ENCODE measurements at places on chromosomes 6 and 20.
A peak's percentile ranks its signal among the peaks of the same experiment; 100 is the strongest.

GRCh38 chr20:3165473-3166337 lies 6.0 kb upstream of the FASTKD5 start:
- peak; percentile 44 for DNase-seq

GRCh38 chr6:20873425-20874190 lies 339.4 kb downstream of the CDKAL1 start:
- DNase-seq = no peak

DNA sequence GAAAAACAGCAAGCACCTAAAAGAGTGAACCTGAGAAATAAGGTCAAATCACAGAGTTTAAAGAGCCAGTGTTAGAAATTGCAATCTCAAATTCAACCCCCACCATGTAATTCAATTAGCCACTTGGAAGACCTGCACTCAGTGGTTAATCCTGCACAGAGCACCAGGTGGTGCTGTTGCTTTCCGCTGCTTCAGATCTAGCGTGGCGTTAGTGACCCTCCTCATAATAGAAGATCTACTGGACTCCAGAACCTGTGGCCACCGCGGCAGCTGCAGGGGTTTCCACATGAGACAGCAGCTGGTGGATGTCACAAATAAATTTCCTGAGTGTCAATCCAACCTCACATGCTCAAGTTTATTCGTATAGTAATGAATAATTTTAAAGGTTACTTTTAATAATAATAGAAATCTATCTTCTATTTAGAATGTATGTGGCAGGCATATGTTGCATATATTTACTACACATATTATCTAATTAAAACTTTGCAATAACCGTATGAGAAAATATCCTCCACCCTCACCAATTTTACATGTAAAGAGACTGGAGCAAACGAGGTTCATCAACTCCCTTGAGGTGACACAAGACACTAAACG lies 84.4 kb downstream of the SYNE1 start:
- DNase-seq = peak; percentile 66

DNA sequence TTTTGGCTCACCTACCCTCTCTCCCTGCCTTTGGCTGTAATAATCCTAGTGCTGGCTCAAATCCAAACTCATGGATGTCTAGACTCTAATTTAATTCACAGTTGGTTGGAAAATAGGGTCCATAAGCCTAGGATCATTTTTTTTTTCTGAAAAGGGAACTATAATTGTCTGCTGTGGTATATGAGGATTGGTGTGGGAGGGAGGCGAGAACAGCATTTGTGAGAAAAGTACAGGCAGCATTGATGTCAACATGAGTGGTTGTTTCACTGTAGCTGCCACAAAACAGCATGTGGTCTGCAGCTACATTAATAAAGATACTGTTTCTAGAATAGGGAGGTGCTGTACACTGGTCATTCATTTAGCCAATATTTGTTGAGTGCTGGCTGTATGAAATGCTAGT lies 18.6 kb upstream of the POLR1H start:
- DNase-seq = no peak

- peak; percentile 76 for DNase-seq
Measured at GRCh38 chr6:97697456-97697855, 414.4 kb upstream of the MMS22L start.

DNA sequence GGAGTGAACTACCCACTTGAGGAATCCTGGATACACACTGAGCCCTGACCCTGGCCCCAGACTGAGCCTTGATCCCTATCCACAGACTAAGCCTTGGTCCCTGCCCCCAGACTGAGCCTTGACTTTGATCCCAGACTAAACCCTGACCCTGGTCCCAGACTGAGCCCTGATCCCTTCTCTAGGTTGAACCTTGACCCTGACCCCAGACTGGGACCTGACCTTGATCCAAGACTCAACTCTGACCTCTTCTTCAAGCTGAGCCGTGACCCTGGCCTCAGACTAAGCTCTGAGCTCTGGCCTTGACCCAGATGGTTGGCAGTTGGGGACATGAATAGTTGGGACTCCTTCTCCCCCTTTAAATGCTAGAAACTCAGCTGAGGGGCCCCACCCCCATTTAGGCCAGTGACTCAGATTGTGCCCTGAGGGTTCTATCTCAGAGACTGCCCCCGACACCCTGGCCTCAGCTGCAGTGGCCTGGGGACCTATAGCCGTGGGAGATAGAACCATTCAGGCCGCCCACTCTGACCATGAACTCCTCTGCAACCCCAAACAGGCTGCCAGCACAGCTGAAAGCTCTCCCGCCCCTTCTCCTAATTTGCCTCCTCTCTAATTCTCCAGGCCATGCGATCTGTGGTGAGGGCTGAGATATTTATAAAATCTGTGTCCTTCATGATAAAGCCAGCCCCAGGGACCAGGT lies 84.7 kb downstream of the DLGAP4 start:
- DNase-seq = no peak

GRCh38 chr6:23823421-23823820 lies 302.6 kb upstream of the NRSN1 start:
- DNase-seq = no peak

DNA sequence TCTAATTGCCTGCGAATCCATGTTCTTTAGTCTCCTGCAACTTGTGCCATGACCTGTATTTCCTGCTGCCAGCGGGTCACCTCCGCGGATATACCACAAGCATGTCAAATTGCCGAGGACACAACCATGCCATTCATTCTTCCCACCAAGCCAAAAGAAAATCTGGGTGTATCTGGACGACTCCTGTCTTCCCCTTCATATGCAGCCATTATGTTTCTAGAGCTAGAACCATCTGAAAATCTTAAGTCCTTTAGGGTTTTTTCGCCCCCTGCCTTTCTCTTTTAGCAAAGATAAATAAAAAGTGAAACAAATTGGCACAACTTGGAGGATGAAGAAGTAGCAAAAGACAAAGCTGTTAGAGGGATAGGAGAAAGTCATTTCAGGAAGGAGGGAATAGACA lies 242.6 kb downstream of the ARID1B start:
- DNase-seq = peak; percentile 36

DNA sequence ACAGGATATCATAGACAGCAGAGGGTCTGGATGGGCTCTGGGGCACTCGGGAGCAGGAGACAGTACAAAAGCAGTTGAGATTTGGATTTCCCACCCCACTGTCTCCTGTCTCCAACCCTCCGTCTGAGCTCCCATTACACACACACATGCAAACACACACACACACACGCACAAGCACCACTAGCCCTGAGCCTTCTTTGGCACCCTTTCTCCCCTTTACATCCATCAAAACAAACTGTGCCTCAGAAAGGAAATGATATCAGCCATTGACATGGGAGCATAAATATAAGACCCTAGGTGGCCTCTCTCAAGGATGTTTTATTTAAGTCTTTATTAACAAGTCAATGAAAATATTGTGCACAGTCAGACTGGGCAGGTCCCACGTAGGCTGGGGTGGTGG lies 17.5 kb downstream of the TTBK1 start:
- no peak for DNase-seq

DNA sequence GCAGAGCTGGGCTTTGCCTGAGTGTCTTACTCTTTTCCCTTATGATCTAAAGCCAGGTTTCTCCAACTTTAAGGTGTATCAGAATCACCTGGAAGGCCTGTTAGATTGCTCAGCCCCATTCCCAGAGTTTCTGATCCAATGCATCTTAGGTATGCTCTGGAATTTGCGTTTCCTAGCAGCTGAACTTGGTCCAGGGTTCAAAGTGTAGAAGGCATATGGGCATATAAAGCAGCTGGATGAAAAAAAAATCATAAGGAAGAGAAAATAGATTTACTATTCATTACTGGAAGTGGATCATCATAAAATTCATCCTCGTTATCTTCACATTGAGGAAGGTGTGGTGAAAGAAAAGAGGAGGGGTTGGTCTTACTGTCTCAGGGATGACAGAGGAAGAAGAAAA lies 56.8 kb upstream of the CDKAL1 start:
- DNase-seq = no peak

GRCh38 chr6:123759472-123759871 lies 44.2 kb upstream of the NKAIN2 start:
- DNase-seq = no peak

GRCh38 chr6:66986940-66987339 lies 1279.9 kb upstream of the EYS start:
- DNase-seq = no peak

DNA sequence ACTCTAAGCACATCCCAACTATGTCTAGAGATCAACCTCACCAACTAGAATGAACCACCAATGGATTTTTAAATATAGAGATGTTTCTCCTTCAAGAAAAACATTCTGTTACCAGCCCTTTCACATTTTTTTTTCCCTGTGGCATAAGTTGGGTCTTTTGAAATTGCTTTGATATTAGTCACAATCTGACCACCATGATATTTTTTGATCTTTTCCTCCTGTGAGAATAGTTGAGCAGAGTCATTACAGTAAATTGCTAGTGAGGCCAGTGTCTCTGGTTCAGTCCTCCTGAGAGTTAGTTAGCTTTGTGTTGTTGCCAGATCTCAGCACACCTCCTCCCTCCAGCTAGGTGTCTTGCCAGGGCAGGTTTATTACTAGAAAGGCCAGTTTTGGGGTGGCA lies 79.7 kb upstream of the MYLIP start:
- peak; percentile 59 for DNase-seq

GRCh38 chr6:31121131-31121790 lies 1.0 kb upstream of the CDSN start:
- DNase-seq = no peak

- no peak for DNase-seq
Measured at GRCh38 chr20:12093057-12093796, 175.5 kb downstream of the BTBD3 start.

GRCh38 chr20:55143601-55144000 lies 668.2 kb downstream of the DOK5 start:
- DNase-seq = no peak

GRCh38 chr6:153476243-153476642 lies 345.2 kb upstream of the RGS17 start:
- DNase-seq = no peak

GRCh38 chr6:85752602-85753001 lies 109.9 kb upstream of the SYNCRIP start:
- DNase-seq = no peak

DNA sequence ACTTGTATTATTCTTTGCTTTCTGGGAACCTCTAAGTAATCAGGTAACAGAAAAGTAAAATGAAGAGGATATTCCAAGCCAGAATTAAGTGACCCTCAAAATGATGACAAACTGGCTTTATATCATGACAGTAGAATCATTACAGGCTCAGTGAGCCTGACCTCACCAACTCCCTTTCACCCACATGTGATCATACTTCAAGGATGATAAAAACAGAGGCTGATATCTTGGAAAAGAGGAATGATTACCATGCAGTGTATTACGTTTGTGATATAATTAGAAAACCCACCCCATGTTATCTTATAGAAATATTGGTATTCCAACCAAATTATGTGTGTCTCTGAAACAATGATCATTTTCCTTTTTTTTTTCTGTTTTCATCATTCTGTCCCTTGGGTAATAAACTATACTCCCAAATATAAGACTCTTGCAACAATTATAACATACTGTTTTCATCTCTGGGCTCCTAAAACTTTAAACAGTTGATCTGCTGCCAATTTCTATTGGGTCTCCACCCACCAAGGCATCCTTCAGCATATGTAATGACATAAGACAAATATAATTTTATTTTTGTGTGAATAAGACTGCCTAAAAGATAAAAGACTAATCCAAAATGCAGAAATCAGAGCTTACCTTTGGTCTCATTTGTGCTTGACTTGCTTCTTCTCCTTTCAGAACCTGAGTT lies 115.7 kb downstream of the DST start:
- DNase-seq = no peak

GRCh38 chr20:59232618-59233017 lies 67.8 kb upstream of the EDN3 start:
- DNase-seq = peak; percentile 33

DNA sequence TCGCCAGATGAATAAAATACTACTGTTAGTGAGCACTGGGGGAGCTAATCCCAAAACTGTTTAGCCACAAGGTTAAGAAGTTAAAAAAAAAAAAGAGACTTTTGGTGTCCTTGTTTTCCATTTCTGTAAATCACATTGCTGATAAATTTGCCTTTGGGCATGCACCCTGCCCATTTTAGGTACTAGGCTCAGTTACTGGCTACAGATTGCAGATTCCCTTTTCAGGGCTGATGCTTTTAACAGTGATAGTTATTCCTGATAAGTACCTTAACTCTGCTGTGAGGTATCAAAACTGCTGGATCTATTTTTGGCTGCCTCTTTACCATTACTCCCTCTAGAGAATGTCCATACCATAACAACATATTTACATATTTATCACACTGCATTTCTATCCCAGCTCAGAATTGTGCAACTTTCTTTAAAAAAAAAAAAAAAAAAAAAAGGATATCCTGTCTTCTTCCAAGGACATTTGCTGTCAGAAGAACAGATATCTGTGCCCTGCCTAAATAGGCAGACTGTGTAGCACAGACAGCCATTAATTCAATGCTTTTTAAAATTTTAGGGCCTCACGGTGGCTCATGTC lies 94.5 kb downstream of the SSR1 start:
- no peak for DNase-seq

- no peak for DNase-seq
Measured at GRCh38 chr6:111620169-111620568, 14.5 kb upstream of the TRAF3IP2 start.

DNA sequence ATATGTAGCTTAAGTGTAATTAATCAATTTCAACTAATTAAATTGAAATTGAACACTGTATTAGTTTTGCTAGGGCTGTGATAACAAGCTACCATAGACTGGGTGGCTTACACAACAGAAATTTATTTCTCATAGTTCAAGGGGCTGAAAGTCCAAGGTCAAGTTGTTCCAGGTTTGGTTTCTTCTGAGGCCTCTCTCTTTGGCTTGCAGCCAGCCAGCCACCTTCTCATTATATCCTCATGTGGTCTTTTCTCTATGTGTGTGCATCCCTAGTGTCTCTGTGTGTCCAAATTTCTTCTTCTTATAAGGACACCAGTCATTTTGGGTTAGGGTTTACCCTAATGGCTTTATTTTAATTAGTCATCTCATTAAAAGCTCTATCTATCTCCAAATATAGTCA lies 611.7 kb downstream of the UTRN start:
- no peak for DNase-seq

DNA sequence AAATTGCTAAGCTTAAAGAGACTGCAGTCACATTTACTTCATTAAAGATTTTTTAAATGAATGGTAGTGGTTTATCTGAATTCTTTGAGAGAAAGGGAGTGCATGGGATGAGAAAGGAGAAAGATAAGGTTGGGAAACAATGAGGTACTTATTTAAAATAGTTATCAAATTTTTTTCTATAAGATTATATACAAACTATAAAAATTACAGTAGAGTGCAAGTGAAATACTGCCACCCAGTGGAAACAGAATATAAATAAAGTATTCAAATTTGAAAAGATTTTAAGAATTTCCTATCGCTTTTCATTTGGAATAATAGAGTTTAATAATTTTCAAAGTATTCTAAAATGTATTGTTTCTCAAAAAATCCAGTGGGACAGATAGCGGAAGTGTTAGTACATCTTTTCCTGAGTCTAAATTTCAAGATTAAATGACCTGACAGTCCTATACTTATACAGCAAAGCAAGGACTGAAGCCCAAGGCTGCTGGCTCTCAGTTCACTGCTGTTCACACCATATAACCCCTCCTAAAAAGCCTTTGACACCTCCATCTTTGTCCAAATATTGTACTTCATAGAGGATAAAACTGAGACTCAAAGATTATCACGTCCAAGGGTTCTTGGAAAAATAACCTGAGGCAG lies 31.1 kb downstream of the EPM2A start:
- DNase-seq = no peak

Data from fibroblast of skin of abdomen (primary cell).